ENCODE measurements at places on chromosomes 12 and 14. TPM values are rescaled to one million over a fixed set of nuclear protein-coding genes. Genes with fewer than 3 reads are reported as not detected.

Gene GUCY2C
- not detected for total RNA-seq

Gene LMNTD1
- not detected for total RNA-seq

Gene MGAT4C
- not detected for total RNA-seq

Gene CPNE6
- total RNA-seq, result not detected

Gene SLC7A7
- not detected for total RNA-seq
